ENCODE measurements at places on chromosomes 2 and 18. TPM values are rescaled to one million over a fixed set of nuclear protein-coding genes. Genes with fewer than 3 reads are reported as not detected.

GRCh38 chr18:48575301-48575657 is 36.4 kb downstream of the CTIF start:
- no peak overlapping the region for H3K27ac ChIP-seq
- no peak for DNase-seq
- H3K4me3 ChIP-seq = no peak overlapping the region

The CYP27C1 gene
- total RNA-seq = not detected

DNA sequence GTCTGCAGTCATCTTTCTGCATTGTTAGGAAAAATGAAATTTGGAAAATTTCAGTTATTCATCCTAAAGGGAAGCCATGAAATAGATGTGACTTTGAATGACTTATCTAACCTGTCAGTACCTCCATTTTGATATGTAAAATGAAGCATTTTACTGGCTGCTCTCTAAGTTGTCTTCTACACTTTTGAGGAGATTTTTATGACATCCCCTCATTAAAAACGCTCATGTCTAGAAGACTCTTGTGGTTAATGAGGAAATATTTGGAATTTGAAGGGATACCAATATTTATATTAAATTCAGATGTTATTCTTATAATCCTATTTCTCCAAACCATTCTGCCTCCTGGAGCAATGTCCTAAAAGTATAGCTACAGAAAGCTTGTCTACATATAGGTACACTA is 73.8 kb upstream of the THUMPD2 start:
- H3K27ac ChIP-seq = no peak overlapping the region
- no peaks in the 10 kb centered on the region for H3K36me3 ChIP-seq
- H3K4me3 ChIP-seq = no peak overlapping the region
- H3K27me3 ChIP-seq = peaks cover 17% of the 10 kb centered on the region

The SIX3 gene
- 0.08 TPM for total RNA-seq

GRCh38 chr18:74290021-74290420 is 1.7 kb downstream of the CYB5A start:
- peak overlapping the region; percentile 43 for H3K4me3 ChIP-seq
- H3K27me3 ChIP-seq = no peaks in the 10 kb centered on the region
- H3K27ac ChIP-seq = no peak overlapping the region
- peaks cover 18% of the 10 kb centered on the region for H3K4me1 ChIP-seq
- peaks cover 3% of the 10 kb centered on the region for H3K36me3 ChIP-seq
- DNase-seq = no peak

The TMEM37 gene
- not detected for total RNA-seq

The TOGARAM2 gene
- 10.3 TPM for total RNA-seq

DNA sequence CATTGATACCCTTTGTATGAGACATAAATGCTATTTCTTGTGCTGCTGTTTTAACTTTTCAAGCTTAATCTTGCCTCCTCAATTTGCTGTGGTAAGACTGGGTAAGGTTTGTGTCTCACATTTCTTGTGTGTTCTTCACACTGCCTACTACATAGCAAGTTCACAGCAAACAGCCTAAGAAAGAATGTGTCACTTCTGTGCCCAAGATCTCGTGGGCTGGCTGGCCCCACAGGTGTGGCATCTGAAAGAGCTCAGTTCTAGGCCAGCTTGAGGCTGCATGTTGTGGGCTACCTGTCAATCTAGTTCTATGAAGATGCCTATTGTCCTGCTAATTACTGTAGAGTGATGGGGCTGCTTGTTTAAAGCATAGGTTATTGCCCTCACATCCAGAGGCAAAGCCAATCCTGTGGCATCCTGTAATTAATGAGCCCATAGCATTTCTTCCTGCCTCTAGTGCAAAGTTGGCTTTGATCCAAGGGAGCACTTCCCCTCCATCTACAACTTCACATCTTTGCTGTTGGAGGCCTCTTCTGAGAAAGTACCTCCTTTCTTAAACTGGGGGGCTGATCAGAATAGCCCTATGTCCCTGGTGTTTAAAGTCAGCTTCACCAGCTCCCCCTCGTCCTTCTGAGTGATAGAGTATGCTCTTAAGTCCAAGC is 40.9 kb upstream of the ASPRV1 start:
- no peak for DNase-seq
- no peaks in the 10 kb centered on the region for H3K36me3 ChIP-seq
- peaks cover 28% of the 10 kb centered on the region for H3K4me1 ChIP-seq
- no peaks in the 10 kb centered on the region for H3K27me3 ChIP-seq
- peak overlapping the region; percentile 15 for H3K27ac ChIP-seq

- DNase-seq = no peak
- no peaks in the 10 kb centered on the region for H3K27me3 ChIP-seq
- no peak overlapping the region for H3K4me3 ChIP-seq
- peaks cover 20% of the 10 kb centered on the region for H3K36me3 ChIP-seq
- peaks cover 10% of the 10 kb centered on the region for H3K4me1 ChIP-seq
These were observed 25.9 kb downstream of the VIL1 start for GRCh38 chr2:218444692-218445357.

GRCh38 chr2:121021685-121022084 is 263.3 kb downstream of the TFCP2L1 start:
- DNase-seq = no peak
- no peak overlapping the region for H3K27ac ChIP-seq
- H3K36me3 ChIP-seq = no peaks in the 10 kb centered on the region
- no peaks in the 10 kb centered on the region for H3K4me1 ChIP-seq
- no peaks in the 10 kb centered on the region for H3K27me3 ChIP-seq
- H3K4me3 ChIP-seq = no peak overlapping the region

The SERPINB8 gene
- 9.3 TPM for total RNA-seq

The TTN gene
- total RNA-seq = 2.1 TPM

DNA sequence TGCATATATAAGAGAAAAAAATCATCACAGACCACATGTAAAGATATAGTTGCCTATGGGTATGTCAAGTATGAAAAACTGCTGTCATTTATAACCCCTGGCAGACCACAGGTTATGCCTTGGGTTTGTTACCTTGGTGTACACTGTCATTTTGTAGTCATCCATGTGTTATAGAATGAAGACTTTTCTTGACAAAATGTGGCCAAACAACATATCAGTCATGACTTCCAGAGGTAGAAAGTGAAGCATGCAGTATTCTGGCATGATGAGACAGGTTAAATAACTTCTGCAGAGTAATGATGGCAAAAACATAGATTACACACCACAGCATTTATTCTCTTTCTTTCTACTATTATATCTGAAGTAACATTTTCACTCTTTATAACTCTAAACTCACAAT is 74.9 kb upstream of the NEUROD1 start:
- H3K27me3 ChIP-seq = peaks cover 53% of the 10 kb centered on the region
- no peaks in the 10 kb centered on the region for H3K4me1 ChIP-seq
- H3K4me3 ChIP-seq = no peak overlapping the region
- H3K27ac ChIP-seq = no peak overlapping the region
- no peaks in the 10 kb centered on the region for H3K36me3 ChIP-seq

- H3K27me3 ChIP-seq = no peaks in the 10 kb centered on the region
- no peaks in the 10 kb centered on the region for H3K4me1 ChIP-seq
- DNase-seq = no peak
- no peaks in the 10 kb centered on the region for H3K36me3 ChIP-seq
- H3K27ac ChIP-seq = no peak overlapping the region
These were observed 81.3 kb downstream of the KCNF1 start for GRCh38 chr2:10993001-10993481.

The TCF4 gene
- 0.45 TPM for total RNA-seq

The CREG2 gene
- 0.98 TPM for total RNA-seq

DNA sequence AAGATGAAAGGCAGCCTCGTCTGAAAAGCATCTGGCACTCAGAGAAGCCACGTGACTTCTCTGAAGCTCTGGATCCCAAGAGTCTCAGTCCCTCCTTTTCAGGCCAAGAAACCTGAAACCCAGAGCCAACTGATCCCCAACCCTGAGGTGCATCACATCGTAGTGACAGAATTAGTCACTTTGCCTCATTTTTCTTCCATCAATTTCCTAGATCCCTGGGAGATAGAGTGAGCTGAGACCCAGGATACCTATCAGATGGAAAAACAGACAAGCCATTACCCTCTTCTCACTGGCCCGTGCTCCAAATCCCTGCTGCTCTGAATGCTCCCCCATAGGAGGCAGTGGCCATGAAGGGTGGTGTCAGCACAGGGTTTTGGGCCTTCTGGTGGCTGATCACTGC is 113.1 kb downstream of the ALK start:
- H3K4me1 ChIP-seq = no peaks in the 10 kb centered on the region
- H3K4me3 ChIP-seq = no peak overlapping the region
- H3K27me3 ChIP-seq = no peaks in the 10 kb centered on the region
- DNase-seq = no peak
- no peak overlapping the region for H3K27ac ChIP-seq
- H3K36me3 ChIP-seq = no peaks in the 10 kb centered on the region

The L3MBTL4 gene
- total RNA-seq = not detected

DNA sequence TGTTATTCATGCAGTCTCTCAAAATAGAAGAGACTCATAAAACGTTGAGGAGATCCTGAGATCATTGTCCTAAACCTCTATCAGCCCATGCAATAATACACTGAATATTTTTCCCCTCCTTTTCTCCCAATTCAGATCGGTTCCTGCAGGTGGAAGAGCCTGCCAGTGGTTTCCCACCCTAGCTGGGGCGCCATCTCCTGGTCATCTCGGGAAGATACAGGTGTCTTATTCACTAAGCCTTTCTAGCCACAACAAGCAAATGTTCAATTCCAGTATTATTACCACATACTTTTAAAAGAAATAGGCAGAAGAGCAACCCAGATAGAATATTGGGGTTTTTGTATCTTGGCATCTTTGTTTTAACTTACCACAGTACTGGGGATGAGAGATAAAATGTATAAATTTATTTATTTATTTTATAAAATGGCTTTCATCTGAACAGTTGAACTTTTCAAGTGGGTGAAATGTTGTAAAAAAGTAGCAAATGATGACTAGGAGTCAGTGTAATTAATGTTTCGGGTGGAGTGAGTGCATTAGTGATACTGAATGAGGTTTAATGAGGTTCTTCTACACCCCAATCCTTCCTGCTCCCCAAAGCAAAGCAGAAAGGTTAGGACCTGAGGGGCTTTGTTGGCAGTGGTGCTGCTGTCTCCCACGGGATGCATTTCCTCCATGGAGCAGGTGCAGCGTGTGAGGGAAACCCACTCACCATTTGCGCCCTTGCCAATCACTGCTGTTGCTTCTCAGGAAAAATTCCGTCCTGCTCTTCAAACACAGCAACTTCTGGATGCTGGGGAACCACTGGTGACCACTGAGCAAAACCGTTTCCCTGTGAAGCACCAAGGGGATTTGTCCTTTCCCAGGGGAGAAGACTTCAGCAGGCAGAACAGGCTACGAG is 147.1 kb upstream of the FHL2 start:
- H3K27me3 ChIP-seq = peaks cover 12% of the 10 kb centered on the region
- H3K4me1 ChIP-seq = peaks cover 15% of the 10 kb centered on the region
- no peak overlapping the region for H3K4me3 ChIP-seq
- peak; percentile 70 for DNase-seq
- no peaks in the 10 kb centered on the region for H3K36me3 ChIP-seq
- H3K27ac ChIP-seq = no peak overlapping the region

The SALL3 gene
- not detected for total RNA-seq

- H3K4me3 ChIP-seq = no peak overlapping the region
- H3K36me3 ChIP-seq = no peaks in the 10 kb centered on the region
- H3K27ac ChIP-seq = no peak overlapping the region
- DNase-seq = no peak
These were observed 126.3 kb downstream of the FAM168B start for GRCh38 chr2:130966775-130967490.

DNA sequence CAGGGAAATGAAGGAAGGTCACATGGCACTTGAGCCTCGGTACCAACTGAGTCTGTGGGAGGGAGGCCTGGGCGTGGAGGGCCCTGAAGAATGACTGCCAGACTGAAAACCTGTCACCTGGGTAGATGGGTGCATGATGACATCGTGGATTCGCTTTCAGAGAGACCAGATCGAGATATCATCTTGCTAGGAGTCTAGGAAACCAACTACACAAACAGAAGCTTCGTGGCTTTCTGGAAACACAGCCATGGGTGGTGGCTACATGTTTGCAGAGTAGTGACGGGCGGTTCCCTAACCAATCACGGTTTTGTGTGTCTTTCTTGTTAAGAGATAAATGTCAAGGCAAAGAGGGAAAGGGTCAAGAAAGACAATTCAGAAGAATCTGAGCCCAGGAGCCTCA is 155.0 kb downstream of the EIPR1 start:
- peaks cover 34% of the 10 kb centered on the region for H3K4me1 ChIP-seq
- DNase-seq = peak; percentile 61

The STRN gene
- 34.4 TPM for total RNA-seq

The ZNF236 gene
- 17.9 TPM for total RNA-seq

GRCh38 chr2:226057914-226058313 is 658.4 kb downstream of the NYAP2 start:
- no peaks in the 10 kb centered on the region for H3K4me1 ChIP-seq
- H3K27me3 ChIP-seq = no peaks in the 10 kb centered on the region
- no peaks in the 10 kb centered on the region for H3K36me3 ChIP-seq

DNA sequence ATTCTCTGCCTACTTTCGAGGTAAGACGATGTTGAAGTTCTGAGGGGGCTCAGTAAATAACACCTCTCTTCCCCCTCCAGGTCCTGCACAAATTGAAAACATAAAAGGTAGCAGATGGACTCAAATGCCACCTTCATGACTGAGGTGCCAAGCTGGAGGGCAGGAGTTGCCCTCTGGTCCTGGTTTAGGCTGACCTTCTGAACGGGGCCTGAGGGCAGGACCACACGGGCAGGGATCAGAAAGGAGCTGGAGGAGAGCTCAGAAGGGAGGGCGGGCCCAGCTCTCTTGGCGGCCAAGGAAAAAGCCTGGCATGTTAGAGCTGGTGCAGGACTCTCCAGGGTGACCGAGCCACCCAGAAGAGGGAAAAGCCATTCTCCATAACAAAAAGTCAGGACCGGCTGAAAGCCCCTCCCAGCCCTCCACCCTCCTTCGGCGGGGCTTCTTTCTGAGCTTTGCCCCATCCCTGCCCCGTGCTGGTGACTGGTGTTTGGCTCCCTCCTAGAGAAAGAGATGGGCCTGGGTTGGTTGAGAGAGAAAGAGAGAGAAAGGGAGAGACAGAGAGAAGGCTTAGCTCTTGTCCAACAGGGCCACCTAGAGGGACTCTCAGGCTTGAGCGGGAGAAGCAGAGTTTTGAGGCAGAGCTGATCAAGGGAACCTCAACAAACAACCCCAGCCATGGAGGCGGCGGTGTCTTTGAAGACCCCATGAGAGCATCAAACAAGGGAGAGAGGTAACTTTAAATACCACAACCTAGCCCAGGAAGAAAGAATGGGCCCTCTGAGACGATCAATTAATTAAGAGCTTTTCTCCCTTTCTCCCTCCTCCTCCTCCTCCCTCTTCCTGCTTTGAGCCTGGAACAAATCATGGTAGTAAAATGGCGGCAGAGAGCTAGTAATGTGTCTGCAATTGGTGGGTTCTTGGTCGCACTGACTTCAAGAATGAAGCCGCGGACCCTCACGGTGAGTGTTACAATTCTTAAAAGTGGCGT is 50.8 kb downstream of the WIPF1 start:
- no peak overlapping the region for H3K27ac ChIP-seq
- H3K4me3 ChIP-seq = no peak overlapping the region
- H3K36me3 ChIP-seq = no peaks in the 10 kb centered on the region
- H3K4me1 ChIP-seq = peaks cover 5% of the 10 kb centered on the region
- peak; percentile 57 for DNase-seq

DNA sequence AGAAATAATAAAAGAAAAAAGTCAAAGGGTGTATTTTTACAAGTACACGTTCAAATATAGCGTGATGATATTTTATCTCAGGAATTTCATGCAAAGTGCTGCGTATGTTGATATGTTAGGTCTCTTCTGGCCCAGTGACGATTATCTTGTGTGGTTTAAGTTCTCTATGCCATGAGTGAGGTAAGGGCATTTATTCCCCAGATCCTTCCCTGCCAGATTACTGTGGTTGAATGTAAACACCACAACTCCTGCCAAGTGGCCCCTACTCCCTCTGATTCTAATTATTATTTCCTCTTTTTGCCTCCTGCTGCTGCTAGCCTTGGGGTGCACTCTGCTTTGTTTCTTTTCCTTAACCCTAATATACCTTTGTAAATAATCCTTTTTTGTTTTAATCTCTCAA is 12.2 kb downstream of the SCN2A start:
- H3K4me3 ChIP-seq = no peak overlapping the region
- H3K27ac ChIP-seq = no peak overlapping the region
- no peaks in the 10 kb centered on the region for H3K4me1 ChIP-seq
- H3K27me3 ChIP-seq = no peaks in the 10 kb centered on the region
- H3K36me3 ChIP-seq = no peaks in the 10 kb centered on the region
